ENCODE measurements at places on chromosomes 2 and 18.
A peak's percentile ranks its signal among the peaks of the same experiment; 100 is the strongest.

GRCh38 chr2:188130317-188130716 lies 161.4 kb upstream of the GULP1 start:
- no peak for DNase-seq

DNA sequence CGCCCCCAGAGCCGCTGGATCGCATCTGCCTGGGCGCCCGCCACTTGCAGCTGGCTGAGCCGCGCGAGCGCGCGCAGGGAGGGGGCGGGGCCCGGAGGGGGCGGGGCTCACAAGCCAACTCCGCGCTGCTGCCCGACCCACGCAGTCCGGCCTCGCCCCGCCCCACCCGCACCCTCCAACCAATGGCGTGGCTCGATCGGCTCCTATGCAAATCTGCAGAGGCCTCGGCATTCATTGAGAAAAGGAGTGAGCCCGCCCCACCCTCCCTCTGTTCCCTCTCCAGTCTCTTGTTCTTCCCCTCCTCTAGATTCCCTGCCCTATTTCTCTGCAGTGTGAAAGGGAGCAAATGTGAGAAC lies at the start of gene ALK:
Gene ALK, minus strand, starts transcription at position 27 of the 356 bp plus-strand sequence. CDS start 927 bp downstream, outside the sequence.
- DNase-seq, result peak; percentile 90

DNA sequence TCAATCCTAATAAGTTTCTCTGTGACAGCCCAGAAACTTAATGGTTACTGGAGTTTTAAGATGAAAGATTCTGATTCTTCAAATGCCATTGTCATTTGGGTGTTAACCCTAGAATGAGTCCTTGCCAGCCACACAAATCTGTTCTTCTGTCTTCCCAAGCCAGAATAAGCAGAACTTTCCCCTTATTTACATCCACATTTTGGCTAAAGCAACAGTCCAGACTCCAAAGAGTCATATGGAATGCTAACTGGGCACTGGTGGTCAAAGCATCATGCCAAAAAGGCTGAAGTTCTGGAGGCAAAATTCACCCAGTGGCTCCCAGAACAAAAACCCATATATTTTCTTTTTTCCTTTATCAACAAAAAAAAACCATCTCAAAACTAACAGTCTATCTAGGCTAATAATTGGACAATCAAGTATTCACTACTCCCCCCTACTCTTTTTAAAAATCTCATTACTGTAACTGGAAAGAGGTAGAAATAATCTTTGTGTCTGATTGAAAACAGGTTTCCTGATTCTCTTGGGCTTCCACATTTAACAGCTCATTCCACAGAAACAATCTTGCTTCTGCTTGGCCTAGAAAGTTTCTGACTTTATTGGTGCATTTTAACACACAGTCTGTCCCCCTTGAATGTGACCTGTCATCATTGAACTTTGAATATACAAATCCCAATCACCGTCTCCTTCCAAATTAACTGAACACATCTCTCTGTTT lies 89.6 kb upstream of the SETBP1 start:
- no peak for DNase-seq

DNA sequence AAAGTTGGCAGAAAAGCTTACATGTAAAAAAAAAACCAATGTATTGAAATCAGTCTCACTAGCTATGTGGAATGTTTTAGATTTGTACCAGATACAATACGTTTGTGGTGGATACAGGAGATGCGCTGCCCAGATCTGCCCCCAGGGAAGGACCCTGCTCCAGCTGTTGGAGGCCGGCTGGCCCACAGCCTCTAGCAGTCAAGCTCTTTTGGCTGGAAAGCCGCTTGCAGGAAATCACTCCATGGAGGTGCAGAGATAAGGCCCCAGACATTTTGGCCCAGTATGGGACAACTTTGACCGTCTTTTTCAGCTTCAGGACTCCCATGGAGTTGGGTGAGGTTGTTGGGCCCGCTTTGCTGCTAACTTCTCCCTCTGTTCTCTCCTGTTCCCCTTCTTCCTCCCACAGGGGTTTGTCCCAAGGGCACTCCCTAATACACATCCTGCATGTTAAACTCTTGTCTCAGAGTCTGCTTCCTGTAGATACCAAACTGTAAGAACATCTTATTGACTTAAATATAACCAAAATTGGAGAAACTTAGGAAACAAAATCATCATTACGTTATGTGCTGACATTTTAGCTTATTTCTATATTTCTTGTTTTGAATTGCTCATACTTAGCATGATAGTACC lies 1.7 kb upstream of the QPCT start:
- peak; percentile 58 for DNase-seq

DNA sequence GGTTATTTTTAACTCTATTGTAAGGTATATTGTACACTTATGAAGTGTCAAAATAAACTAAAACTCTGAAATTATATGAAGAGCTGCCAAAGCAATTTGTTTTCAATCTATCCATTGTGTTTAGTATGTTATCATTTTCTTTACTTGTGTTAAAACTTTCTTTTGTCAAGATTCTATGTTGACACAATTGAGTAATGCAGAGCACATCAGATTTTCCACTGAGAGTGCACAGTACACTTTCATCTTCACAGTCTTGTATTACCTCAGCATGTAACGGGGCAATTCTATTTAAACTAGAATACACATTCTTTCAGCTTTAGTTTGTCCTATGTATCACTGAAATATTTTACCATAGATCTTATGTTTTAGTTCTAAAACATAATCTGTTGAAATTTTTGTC lies 304.4 kb upstream of the ZC3H15 start:
- no peak for DNase-seq

- DNase-seq, result peak; percentile 71
Observed at GRCh38 chr2:157628477-157629415, at the start of gene ACVR1C. ACVR1C (minus strand) TSS chr2:157628864; CDS start chr2:157628644, 220 bp downstream.

GRCh38 chr18:73409242-73409641 lies 541.5 kb upstream of the NETO1 start:
- DNase-seq, result no peak

DNA sequence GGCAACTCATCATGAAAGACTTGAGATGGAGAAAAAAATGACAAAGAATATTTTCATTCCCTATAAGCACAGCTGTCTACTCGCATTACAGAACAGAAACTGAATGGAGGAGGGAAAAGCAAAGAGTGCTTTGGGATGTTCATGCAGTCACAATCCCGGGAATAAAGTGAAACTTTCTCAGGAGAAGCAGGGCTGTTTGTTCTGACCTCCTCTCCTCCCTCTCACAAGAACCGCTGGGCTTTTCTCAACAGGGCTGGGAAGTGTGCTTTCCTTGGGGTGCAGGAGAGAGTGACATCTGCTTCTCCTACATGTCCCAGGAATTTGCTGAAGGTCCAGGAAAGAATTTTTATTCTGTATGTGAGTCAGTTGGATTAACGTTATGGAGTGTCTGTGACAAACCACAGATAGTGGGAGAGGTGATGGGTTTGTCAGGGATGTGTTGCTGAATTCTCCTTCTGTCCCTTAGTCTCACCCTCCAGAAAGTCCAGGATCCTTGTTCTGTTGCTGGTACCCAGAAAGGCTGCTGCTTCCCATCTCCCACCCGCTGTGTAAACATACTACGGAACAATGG lies 125.6 kb downstream of the HRH4 start:
- DNase-seq, result peak; percentile 45

DNA sequence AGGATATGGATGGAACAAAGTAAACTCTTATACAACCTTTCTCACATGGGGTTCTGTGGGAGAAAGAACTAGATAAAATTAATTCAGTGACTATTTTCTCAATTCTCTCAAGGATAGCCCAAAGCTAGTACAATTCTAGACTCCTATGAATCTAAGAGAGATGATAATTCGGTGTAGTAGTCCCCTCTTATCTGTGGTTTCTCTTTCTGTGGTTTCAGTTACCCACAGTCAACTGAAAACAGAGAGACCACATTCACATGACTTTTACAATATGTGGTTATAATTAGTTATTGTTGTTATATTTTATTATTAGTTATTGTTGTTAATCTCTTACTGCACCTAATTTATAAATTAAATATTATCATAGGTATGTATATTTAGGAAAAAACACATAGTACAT lies 53.5 kb upstream of the C2orf15 start:
- DNase-seq, result no peak
